Stimulated activated CD4-positive, alpha-beta T cell treated with anti-CD3 and anti-CD28 coated beads, Interleukin-4, amount 100 ng/mL, for 4 hours (primary cell): ENCODE measurements at places on chromosomes 3 and 15.

GRCh38 chr3:172328282-172328681, 120.0 kb downstream of the GHSR start:
- DNase-seq: no peak

DNA sequence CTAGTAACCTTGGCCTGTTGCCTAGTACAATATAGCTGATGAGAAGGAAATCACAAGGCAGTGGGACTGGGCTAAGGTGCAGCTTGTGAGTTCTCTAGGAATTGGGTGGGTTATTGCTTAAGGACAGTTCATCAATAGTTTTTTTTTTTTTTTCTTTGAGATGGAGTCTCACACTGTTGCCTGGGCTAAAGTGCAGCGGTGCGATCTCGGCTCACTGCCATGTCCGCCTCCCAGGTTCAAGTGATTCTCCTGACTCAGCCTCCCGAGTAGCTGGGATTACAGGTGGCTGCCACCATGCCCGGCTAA, 11.5 kb downstream of the ACKR2 start:
- DNase-seq: no peak

GRCh38 chr3:72862314-72863090, 14.3 kb upstream of the SHQ1 start:
- DNase-seq: no peak

GRCh38 chr3:100634493-100635272, 25.3 kb downstream of the ADGRG7 start:
- DNase-seq: no peak

DNA sequence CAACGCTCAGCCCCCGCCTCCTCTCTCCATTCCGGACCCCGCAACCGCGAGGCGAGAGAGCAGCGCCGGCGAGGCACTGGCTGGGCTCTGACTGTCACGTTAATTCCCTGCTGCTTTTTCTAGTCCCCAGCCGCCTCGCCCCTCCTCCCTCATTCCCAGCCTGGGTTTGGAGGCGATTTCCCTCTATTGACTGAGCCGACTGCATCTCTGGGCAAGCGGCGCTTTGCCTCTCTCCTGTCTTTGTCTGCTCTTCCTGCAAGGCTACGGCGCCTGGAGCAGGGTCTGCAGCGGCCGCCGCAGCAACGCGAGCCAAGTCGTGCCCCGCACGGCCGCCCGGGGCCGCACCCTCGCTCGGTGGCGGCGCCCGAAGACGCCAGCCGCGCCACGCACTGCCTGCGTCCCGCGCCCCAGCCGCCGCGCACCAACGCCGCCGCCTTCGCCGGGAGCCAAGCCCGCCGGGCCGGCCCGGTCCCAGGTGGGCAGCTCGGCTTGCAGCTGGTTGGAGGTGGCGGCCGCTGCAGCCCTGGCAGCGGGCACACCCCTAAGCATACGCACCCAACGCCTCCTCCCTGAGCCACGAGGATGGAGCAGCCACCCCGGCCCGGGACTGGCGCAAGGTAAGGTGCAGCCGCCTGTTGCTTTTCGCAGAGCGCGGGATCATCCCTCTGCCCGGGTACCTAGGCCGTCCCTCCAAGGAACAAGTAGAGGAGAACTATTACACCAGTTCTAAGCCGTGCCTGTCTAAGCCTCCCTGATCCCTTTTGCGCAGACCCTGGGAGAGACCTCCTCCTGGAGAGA, at the start of gene LRRC3B:
Gene LRRC3B (plus strand): TSS at position 152 of the 798 bp plus-strand sequence. CDS start 86,901 bp downstream, outside the sequence.
- no peak for DNase-seq

GRCh38 chr3:99747915-99748314, 69.7 kb upstream of the CMSS1 start:
- DNase-seq: no peak

- DNase-seq: no peak
These were observed 142.4 kb upstream of the KCNMB2 start for GRCh38 chr3:178393824-178394223.

DNA sequence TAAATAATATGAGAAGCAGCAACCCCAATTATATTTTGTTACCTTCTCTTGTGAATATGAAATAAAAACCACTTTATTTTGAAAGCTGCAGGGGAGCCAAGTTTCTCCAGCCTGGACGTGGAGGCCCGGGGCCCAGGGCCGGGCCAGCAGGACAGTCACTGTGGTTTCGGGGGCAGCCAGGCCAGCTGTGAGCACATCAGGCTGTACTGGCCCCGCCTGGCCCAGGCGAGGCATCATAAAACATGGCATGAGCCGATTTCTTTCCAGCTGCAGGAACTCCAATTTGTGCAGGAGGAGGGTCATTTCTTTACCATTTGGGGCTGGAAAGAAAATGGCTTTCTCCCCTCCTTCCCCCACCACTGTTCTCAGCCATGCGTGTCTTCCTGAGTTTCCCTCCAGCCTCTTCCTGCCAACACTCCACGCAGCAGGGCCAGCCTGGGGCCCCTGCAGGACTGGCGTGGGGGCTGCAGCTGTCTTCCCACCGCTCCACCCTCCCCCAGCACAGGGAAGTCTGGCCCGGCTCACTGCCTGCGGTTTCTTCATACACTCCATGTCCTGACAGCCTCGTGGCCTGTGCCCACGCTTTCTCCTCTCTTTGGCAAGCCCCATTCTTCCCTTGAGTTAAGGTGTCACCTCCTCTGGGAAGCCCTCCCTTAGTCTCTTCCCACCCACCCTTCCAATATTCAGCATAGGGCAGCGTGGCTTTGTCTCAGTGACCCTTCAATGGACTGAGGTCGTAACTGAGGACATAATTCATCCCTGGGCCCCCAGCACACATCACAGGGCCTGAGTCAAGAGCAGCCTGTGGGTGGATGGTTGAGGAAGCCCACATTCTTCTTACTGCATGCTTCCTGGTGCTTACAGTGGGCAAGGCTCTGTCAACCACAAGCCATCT, 135.8 kb downstream of the CHSY1 start:
- DNase-seq: no peak

DNA sequence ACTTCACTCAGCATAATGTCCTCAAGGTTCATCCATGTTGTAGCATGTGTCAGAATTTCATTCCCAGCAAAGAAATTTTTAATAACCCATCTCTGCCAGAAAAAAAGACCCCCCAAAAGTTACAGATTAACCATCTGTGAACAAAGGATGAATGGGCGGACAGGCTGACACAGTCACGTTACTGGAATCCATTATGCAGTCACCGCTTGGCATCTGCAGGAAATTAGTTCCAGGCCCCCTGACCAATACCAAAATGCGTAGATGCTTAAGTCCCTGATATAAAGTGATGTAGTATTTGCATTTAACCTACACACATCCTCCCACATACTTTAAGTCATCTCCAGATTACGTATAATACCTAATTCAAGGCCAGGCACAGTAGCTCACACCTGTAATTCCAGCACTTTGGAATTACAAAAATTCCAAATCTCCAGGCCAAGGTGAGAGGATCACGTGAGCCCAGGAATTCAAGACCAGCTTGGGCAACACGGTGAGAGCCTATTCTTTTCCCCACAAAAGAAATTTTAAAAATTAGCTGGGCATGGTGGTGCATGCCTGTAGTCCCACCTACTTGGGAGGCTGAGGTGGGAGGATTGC, 1.5 kb upstream of the SLC12A8 start:
- no peak for DNase-seq

DNA sequence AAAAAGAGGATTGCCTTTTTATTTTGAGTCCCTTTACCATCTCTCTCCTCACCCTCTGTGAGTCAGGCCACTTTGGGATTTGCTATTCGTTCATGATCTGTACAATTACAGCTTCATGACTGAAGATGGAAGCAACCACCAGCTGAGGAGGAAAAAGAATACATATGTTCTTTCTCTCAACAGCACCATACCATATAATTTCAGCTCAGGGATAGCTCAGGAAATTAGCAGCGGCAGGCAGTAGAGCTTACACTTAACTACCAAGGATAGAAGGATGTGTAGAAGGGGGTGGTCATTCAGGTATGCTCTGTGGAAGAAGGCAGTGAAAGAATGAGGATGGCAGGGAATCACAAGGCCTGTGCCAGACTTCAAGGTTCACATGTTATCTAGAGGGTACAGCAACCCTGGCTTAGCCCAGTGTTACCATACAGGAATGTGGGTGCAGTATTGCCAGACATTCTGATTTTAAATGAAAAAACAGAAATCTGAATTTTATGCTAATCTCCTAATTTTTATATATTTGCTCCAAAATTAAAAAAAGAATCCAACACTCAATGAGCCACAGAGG, 17.9 kb downstream of the PLS1 start:
- DNase-seq: no peak

GRCh38 chr3:181764544-181764943, 52.8 kb downstream of the SOX2 start:
- DNase-seq: no peak

DNA sequence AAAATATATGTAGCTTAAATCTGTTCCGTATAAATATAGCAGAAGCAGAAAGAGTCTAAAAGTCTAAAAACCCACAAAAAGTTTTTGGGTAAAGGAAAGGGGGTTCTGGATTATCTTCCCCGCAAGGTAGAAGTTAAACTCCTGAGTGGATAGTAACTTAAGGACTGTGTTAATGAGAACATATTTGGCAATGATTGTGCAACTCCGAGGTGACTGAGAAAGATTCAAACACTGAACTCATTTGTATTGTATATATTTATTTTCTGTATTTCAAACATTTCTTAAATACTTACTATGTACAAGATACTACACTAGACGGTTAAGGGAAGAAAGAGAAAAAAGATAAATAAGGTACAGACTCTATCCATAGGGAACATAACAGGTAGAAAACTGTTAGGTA, 72.7 kb upstream of the PPIB start:
- DNase-seq: no peak

GRCh38 chr3:15585111-15585845, 16.1 kb downstream of the HACL1 start:
- DNase-seq: no peak

GRCh38 chr3:128480278-128480677, 12.7 kb downstream of the GATA2 start:
- DNase-seq: no peak

- DNase-seq: no peak
These were observed 21.8 kb downstream of the P2RY12 start for GRCh38 chr3:151362751-151363174.

- no peak for DNase-seq
These were observed 53.9 kb downstream of the SMAD3 start for GRCh38 chr15:67119238-67119846.

DNA sequence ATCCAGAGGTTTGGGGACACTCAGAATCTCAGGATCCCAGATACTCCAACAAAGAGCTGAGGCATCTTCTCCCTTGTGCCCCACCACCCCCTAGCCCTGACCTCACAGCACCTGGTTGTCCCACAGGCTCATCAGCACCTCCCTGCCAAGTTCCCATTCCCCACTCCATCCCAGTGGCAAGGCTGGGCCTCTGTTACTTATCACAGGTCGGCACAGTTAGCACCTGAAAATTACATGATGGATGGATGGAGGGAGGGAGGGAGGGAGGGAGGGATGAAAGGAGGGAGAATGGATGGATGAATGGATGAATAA, 12.8 kb downstream of the MYL3 start:
- DNase-seq: no peak

GRCh38 chr3:82055792-82056191, 294.3 kb upstream of the GBE1 start:
- DNase-seq: no peak

DNA sequence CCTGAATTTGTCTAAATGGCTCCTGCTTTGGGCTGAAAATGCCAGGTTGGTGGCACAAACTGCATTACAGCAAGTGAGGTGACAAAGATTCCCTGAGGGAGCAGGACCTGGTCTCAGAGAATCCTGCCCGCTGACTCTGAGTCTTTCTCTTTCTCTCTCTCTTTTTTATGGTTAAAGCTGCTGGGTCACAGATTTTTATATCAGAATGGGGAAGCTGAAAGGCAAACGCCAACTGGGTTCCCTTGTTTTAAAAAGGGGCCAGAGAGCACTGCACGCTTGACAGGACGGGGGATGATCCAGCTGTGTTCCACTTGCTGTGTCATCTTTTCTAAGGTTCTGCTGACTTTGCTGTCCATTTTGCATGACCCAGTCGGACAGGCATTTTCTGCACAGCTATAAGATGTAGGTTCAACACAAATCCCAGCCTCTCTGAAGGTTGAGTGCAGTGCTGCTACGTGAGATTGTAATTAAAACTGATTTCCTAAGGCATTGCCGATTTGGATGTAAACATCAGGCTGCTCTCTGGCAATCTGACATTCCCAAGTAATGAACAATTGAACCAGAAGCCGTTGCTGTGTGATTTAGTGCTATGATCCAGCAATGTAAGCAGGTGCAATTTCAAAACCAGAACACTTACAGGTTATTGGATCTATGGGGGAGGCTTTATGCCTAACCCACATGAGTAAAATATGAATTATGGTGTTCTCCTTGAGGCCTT, 25.8 kb downstream of the ARHGEF3 start:
- no peak for DNase-seq

DNA sequence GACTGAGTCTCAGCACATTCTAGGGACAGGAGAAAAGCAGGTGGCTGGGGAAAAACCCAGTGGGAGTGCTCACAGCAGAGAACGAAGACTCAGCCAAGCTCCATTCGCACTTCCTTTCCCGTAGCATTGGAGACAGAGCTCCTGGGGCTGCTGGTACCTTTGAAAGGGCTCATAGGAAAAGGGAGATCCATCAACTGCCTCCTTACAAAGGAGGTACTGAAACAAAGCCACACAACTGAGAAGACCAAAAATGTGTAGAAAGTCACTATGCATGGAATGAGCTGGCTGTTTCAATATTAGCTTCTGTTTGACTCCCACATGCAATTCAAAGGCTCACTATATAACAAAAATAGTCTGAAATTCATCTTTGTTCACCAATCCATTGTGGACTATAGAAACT, 16.9 kb downstream of the STIMATE start:
- no peak for DNase-seq

DNA sequence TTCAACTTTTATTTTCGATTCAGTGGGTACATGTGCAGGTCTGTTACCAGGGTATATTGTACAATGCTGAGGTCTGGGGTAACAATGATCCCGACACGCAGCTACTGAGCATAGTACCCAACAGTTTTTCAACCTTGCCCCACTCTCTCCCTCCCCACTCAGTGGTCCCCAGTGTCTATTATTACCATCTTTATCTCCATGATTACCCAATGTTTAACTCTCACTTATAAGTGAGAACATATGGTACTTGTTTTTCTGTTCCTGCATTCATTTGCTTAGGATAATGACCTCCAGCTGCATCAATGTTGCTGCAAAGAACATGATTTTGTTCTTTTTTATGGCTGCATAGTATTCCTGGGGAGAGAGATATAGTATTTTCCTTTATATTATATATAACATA, 75.7 kb upstream of the EPHB3 start:
- no peak for DNase-seq

- no peak for DNase-seq
These were observed 143.1 kb downstream of the NR2F2 start for GRCh38 chr15:96473556-96473955.

GRCh38 chr3:16183601-16184270, 9.3 kb downstream of the GALNT15 start:
- DNase-seq: no peak

GRCh38 chr3:125647318-125648014, 52.2 kb upstream of the OSBPL11 start:
- no peak for DNase-seq

GRCh38 chr3:4270720-4271119, 32.4 kb upstream of the SETMAR start:
- DNase-seq: no peak
